ENCODE measurements at places on chromosomes 12 and 14.

GRCh38 chr12:20549108-20549719 is 145.9 kb upstream of the SLCO1C1 start:
- DNase-seq = no peak

GRCh38 chr12:128643155-128643554 is 180.6 kb downstream of the SLC15A4 start:
- no peak for DNase-seq

GRCh38 chr12:27508736-27509431 is 15.1 kb upstream of the PPFIBP1 start:
- no peak for DNase-seq

GRCh38 chr14:49870908-49871307 is 18.3 kb upstream of the NEMF start:
- no peak for DNase-seq

DNA sequence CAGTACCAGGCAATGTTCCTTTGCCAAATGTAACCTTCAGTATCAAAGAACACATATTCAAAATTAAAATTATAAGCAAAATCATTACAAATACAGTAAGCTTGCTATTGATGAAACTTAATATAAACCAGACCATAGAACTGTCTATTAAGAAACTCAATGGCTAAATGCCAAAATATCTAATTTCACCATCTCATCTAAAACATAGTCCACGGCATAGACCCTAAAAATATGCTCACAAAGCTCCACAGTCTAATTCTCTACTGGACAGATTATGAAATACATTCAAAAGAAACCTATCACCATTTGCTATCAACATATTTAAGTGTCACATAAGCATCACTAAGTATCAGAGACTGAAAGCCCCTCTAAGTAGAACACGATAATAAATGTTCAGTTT is 25.2 kb downstream of the DUSP16 start:
- no peak for DNase-seq

- DNase-seq = no peak
Measured at GRCh38 chr14:89233184-89233583, 183.8 kb downstream of the FOXN3 start.

GRCh38 chr14:53306267-53306721 is 153.2 kb upstream of the DDHD1 start:
- no peak for DNase-seq

- no peak for DNase-seq
Measured at GRCh38 chr14:101408077-101408831, 153.0 kb upstream of the DIO3 start.

DNA sequence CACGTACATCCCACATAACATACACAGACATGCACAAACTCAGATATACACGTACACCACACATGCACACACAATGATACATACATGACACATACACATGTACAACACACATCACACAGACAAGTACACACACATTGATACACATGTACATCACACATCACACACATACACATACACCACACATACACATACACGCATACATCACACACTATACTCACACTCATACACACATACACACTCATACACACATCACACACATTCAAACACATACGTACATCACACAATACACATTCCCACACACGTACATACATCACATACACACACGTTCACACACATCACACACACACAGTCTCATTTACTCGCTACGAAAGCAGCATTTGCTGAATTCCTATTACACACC is 4.5 kb downstream of the ZNF605 start:
- DNase-seq = no peak

DNA sequence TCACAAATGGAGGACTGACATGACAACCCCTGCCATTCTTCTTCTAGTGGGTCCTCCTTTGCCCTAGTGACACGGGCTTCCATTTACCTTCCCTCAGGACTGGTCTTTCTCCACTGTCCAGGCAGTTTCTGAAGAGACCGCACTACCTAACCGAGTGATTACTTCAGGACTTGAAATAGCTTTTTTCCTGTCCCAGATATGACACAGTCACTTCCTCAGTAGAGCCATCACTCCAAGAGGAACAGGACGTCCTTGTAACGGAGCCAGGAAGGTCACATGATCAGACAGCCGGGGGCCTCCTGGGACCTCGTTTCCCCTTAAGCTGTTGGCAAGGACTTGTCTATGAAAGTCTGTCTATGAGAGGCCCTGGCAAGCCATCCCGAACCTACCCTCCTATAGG is 62.3 kb downstream of the FOS start:
- DNase-seq = no peak

DNA sequence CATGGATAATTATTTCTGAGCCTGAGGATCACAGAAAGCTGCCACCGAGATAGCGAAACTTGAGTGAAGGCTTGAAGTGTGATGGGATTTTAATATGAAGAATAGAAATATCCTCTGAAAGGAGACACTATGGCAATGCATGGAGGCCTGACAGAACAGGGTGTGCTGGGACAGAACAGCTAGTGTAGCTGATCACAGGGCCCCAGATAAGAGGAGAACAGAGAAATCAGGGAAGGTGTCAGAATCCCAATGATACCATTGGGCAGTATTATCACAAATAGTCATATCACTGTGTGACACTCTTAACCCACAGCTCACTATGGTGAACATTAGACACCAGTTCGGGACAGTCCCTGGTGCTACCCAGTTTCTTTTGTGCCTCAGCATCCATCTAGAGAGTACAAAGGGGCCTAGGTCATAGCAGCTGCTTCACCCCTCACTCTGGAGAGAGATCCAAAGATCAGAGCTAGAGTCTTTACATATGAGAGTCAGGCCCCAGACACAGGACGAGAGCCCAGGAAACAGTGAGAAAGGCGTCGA is 506 bp upstream of the OR10P1 start:
- DNase-seq = no peak

- DNase-seq = no peak
Measured at GRCh38 chr12:52605542-52605941, 4.3 kb upstream of the KRT72 start.

DNA sequence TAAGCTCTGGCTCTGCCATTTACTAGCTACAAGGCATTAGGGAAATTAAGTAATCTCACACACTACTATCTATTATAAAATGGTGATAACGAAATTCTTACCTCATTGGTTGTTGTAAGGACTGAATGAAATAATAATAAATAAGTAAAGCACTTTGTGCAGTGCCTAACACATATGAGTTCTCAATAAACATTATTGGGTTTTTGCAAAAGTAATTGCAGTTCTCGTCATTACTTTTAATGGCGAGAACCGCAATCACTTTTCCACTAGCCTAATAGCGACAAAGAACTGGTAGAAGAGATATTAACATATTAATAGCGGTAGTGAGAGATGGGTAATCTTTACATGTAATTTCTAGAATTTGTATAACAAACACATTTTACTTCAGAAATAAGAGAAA is 9.2 kb downstream of the KRT77 start:
- DNase-seq = no peak

GRCh38 chr12:10847744-10848143 is 1.5 kb downstream of the PRR4 start:
- no peak for DNase-seq

GRCh38 chr14:106343626-106344025 is 817.2 kb downstream of the TMEM121 start:
- no peak for DNase-seq

DNA sequence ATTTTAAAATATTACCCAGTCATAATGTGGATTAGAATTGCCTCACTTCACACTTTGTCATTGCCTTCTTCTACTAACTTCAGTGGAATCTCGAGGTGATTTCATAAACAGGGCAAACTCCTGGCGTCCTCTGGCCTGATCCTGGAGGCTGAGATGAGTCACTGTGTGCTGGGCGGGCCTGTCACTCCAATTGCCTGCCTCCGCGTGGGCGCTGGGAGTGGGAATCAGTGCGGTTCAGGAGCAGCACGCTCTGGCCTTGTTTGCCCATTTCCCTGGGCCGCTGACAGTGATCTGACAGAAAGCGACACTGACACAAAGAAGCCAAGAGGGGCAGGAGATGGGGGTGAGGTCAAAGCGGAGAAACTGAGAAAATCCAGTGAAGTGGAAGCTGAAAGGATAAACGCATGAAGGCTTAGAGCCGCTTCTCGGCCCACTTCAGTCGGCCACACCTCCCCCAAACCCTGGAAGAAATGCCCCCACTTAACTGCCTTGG is 29.7 kb downstream of the LGR5 start:
- DNase-seq = no peak

- no peak for DNase-seq
Measured at GRCh38 chr14:68978172-68978911, 760 bp downstream of the ACTN1 start.

All from epithelial cell of prostate (primary cell).